Activated T-helper 2 cell treated with anti-CD3 and anti-CD28 coated beads, Interferon-gamma antibody, Interleukin-2, Interleukin-4, amounts not matched to agents 10 μg/mL and 5 μg/mL and 100 μg/mL, durations not matched to agents 14 hours and 24 hours and 36 hours (primary cell): ENCODE measurements at places on chromosomes 1 and 21.

DNA sequence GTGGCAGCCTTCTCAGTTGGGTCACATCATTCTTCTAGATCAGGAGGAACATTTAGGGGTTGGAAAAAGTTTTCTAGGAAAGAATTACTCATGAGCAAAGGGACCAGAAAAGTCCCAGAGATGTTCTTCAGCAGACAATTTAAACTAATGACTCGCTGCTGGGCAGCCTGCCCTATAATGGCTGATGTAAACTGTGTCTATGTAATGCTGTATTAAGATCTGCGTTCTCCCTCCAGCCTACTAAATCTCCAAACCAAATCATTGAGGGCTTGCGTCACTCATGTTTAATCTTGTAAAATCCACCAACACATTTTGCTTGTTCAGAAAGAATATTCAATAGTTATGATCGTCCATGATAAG, 92.1 kb downstream of the LRRC8C start:
- no peak for DNase-seq

DNA sequence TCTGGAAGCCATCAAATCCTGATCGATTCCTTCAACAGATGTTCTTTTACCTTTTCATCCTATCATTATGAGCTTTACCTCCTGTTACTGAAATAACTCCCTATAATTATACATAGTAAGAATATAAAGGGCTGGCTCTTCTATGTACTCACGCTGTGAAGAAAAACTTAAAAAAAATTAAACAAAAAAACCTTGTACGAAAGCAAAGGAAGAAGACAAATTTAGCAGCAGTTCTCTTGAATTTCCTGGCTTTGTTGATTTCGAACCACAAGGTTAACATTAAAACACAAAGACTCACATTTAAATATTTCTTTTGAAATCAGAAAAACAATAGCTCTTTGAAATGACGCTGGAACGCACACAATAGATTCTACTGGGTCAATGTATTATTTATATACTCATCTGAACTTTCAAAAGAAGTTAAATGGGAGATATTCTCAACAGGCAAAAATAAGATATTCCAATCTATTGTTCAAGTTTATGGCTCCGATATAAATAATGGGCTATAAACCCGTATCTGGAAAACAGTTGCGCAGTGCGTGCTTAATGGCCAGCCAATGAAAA, 13.6 kb upstream of the SPEN start:
- no peak for DNase-seq

- no peak for DNase-seq
These were observed 14.4 kb downstream of the FRRS1 start for GRCh38 chr1:99751877-99752504.

DNA sequence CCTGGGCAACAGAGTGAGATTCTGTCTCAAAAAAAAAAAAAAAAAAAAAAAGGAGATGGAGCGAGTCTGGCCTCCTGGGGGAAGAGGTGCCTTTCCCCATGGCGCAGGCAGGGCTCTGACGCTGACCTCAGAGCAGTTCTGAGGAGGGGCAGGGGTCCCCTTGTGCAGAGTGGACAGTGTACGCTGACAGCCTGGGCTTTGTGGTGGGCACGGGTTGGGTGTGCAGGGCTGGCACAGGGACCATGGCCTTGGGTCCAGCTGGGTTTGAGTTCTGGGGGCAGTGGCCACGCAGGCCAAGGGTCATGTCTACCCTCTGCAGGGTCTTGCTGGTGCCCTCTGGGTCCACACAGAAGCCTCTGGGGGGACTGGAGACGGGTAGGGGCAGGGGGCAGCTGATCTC, 260.1 kb upstream of the C1orf174 start:
- no peak for DNase-seq

GRCh38 chr1:55529017-55529416, 313.9 kb upstream of the USP24 start:
- no peak for DNase-seq

DNA sequence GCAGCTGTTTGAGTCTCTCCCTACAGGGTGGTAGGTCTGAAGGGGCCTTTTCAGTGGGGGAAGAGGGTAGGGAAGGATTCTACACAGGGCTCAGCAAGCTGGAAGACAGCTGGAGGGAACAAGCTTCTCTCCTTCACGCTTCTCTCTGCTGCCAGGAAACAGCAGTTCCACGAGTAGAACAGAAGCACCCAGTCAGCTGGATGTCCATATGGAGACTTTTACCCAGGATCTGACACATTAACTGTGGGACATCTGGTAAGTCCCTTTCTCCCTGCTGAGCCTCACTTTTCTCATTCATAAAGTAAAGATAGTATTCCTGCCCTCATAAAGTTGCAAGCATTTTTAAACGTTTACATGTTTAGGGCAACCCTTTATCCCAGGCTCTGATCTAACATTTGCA, 280.3 kb downstream of the OMA1 start:
- DNase-seq: no peak

DNA sequence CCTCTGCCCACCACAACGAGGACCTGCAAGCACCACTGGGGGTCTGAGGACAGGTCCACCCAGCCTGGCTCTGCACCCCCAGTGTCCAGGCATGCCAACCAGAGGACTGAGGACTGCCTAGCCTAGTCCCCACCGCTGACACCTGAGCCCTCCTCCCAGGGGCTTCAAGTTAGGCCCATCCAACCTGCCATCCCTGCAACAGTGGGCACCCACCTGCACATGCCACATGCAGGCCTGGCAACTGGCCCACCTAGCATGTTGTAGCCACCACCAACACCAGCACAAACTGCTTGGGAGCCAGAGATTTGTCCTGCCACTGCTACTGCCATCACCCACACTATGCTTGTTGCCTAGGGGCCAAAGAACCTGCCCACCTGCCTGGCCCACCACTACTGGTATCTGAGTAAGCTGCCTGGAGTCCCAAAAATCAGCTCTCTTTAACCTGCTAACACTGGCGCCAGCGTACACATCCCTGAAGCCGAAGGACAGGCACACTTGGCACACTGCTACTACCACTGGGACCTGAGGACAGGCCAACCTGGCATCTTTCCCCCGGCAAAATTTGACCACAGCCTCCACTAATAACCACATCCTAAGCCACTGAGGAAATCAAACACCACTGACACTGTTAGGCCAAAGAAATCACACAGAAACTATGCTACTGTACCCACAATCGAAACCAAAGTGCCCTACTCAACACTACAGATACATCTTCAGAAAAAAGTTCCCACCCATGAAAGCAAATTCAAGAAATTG, 61.5 kb downstream of the PSMG1 start:
- DNase-seq: no peak

DNA sequence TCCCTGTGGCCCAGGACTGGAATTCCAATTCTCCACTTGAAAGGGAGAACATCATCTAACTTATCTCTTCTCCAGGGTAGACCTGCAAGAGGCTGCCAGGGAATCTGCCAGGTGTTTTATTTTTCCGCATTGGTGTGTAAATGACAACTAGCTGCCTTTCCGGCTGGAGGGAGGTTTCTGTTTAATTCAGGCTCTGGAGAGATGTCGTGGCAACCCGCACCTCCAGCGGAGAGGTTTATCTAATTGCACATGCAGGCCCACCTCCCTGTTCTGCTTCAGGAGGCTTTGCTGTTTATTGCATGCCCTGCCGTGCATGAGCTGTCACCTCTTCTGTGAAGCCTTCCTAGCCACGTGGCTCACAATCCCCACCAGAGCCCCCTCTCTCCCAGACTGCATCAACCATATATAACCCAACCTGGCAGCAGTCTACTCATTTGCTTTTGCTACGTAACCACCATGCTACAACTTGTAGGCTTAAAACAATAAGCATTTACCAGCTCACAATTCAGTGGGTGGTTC, 151.6 kb downstream of the C1orf94 start:
- DNase-seq: no peak

DNA sequence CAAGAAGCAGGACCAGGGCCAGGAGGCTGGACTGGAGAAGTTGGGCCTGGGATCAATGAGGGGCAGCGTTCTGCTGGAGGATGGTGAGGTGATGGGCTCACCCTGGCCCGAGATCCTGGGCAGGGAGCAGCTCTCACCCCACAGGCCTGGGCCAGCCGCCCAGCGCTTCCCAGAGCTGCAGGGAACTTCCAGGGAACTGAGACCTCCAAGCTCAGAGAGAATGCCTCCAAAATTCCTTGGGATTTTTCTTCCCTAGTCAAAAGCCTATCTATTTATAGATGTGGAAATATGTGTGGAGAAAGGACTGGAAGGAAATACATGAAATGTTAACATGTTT, 121.2 kb downstream of the SPSB1 start:
- no peak for DNase-seq

DNA sequence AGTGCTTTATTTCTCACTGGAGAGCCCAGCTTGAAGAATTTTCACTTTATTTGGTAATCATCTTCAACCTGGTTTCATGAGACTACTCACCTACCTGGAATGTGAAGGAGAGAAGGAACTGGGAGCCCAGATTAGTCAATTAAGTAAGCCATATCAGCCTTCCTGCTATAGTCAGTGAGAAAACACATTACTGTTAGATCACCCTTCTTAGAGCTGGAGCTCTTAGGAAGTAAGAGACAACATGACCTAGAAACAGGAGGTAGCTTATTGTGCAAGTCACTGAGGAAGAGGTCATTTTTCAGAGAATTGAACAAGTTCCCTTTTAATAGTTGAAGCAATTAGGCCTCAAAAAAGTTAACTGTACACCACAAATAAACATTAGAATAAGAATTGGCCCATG, 49.2 kb upstream of the TEKT2 start:
- DNase-seq: no peak

GRCh38 chr1:230696722-230697437, 17.0 kb downstream of the AGT start:
- DNase-seq: no peak
